ENCODE measurements at places on chromosomes 5 and 9.

DNA sequence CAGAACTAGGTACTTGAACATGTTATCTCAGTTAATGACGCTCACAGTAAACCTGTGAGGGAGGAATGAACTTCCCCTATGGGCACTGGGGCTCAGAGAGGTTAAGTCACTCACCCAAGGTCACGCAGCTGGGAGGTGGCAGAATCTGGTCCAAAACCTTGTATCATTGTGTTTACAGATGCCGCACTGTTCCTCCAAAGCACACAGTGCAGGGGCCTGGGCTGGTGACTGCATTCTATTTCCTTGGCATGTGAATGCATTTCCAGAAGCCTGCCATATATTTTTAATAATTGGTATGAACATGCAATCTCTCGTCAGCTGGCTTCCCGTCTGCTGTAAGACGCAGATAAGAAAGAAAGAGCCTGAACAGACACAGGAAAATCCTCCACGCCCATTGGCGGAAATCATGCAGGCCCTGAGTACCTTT lies 77.0 kb upstream of the TBC1D2 start:
- no peak for DNase-seq

DNA sequence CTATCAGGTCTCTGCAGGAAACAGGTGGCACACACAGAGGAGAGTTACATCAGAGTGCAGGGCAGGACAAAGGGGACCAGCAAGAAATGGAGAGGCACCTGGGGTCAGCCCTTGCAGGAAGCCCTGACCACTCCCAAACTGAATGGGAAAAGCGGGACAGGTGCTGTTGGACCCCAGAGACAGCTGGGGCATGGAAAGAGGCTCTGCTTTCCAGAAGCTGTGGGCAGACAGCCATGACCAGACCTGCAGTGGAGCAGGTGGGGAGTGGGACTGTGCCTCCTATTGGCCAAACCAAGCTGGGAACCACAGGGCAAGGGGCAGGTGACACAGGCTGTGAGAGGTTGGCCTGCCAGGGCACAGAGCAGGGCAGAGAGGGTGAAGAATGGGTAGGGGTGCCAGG lies 125.8 kb downstream of the BOD1 start:
- no peak for DNase-seq

- no peak for DNase-seq
These were observed 3.3 kb downstream of the RXRA start for GRCh38 chr9:134329576-134329855.

- DNase-seq = no peak
These were observed 29.8 kb downstream of the HMGCR start for GRCh38 chr5:75366787-75367186.

All from RKO (cell line).